ENCODE measurements at places on chromosomes 7 and 10. TPM values are rescaled to one million over a fixed set of nuclear protein-coding genes. Genes with fewer than 3 reads are reported as not detected.

Gene CRHR2
- not detected for total RNA-seq

- DNase-seq, result no peak
Observed at GRCh38 chr10:110337906-110338305, 33.2 kb upstream of the SMNDC1 start.

Gene GJD4
- not detected for total RNA-seq

GRCh38 chr10:126350216-126350992, 37.9 kb downstream of the ADAM12 start:
- peak; percentile 99 for DNase-seq

DNA sequence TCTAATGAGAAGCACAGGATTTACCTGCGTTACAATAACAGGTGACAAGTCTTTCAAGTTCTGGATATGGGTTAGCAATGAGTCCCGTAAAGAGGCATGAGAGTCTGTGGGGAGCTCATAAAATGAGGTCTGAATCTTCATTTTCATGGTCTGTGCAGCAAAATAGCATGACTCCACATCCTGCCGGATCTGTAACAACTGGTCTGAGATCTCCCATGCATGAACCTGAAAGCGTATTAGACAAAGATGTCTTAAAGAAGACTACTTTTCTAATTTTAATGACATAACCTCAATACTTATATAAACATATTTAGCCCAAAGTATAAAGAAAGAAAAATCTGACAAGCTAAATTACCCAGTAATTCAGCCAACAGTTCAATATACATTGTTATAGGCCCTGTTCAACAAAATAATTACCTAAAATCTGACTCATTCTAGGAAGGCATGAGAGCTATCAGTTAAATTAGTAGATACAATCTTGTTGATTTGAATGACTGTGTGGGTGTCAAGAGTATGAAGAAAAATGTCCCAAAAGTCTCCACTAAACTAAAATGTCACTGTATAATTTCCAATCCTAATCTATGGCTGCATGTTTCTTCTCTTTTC, 36.9 kb downstream of the TNPO3 start:
- no peak for DNase-seq
